ENCODE measurements at places on chromosomes 5 and 9. TPM values are rescaled to one million over a fixed set of nuclear protein-coding genes. Genes with fewer than 3 reads are reported as not detected.

Gene INSYN2B
- total RNA-seq: not detected

Gene POLR3G
- 20.4 TPM for total RNA-seq

Gene TNFSF15
- total RNA-seq: 0.29 TPM

Gene PPP1R2B
- total RNA-seq: 0.10 TPM

Gene IFT74
- total RNA-seq: 11.4 TPM
